ENCODE measurements at places on chromosomes 1 and 21. TPM values are rescaled to one million over a fixed set of nuclear protein-coding genes. Genes with fewer than 3 reads are reported as not detected.

GRCh38 chr1:231660198-231660597 lies 33.6 kb downstream of the DISC1 start:
- no peaks in the 10 kb centered on the region for H3K36me3 ChIP-seq
- no peak for DNase-seq
- peaks cover 4% of the 10 kb centered on the region for H3K4me1 ChIP-seq
- no peak overlapping the region for H3K4me3 ChIP-seq
- no peak overlapping the region for H3K27ac ChIP-seq
- H3K27me3 ChIP-seq = no peaks in the 10 kb centered on the region

DNA sequence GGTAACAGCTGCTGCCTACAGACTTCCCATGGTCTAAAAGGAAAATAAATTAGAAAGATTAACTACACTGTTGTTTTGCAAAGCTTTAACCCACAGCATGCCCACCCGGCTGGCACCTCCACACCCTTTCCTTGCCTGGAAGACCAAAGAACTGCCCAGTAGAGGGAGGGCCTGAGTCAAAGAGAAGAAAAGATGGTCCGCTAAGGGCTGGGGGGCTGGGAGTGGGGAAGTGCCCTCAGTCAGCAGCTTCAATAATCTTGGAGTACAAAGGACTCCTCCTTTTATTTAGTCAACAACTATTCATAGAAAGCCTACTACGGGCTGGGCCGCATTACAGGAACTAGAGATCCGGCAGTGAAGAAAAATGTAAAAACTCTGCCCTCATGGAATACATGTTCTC lies 40.6 kb downstream of the ERI3 start:
- no peak for DNase-seq
- peaks cover 18% of the 10 kb centered on the region for H3K36me3 ChIP-seq
- no peak overlapping the region for H3K27ac ChIP-seq
- H3K27me3 ChIP-seq = no peaks in the 10 kb centered on the region

- no peak overlapping the region for H3K27ac ChIP-seq
- H3K36me3 ChIP-seq = no peaks in the 10 kb centered on the region
- H3K27me3 ChIP-seq = no peaks in the 10 kb centered on the region
- DNase-seq = no peak
- H3K4me3 ChIP-seq = no peak overlapping the region
Measured at GRCh38 chr1:233331676-233332519, 4.4 kb downstream of the MAP3K21 start.

GRCh38 chr1:204972426-204972825 lies 70.6 kb upstream of the CNTN2 start:
- no peak overlapping the region for H3K27ac ChIP-seq
- no peaks in the 10 kb centered on the region for H3K4me1 ChIP-seq
- no peaks in the 10 kb centered on the region for H3K36me3 ChIP-seq

GRCh38 chr1:17923666-17924065 lies 168.5 kb downstream of the ACTL8 start:
- H3K27me3 ChIP-seq = no peaks in the 10 kb centered on the region
- no peak overlapping the region for H3K27ac ChIP-seq
- H3K4me3 ChIP-seq = no peak overlapping the region
- no peak for DNase-seq
- no peaks in the 10 kb centered on the region for H3K36me3 ChIP-seq

DNA sequence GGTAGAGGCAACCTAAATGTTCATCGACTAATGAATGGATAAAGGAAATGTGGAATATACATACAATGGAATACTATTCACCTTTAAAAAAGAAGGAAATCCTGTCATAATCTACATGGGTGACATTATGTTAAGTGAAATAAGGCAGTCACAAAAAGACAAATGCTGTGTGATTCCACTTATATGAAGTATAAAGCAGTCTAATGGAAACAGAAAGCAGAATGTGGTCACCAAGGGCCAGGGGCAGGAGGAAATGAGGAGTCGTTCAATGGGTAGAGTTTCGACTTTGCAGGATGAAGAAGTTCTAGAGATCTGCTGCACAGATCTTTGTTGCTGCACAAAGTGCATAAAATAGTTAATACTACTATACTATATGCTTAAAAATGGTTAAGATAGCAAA lies 7.8 kb downstream of the DIPK1A start:
- no peaks in the 10 kb centered on the region for H3K27me3 ChIP-seq
- DNase-seq = no peak
- H3K36me3 ChIP-seq = no peaks in the 10 kb centered on the region
- H3K27ac ChIP-seq = no peak overlapping the region

DNA sequence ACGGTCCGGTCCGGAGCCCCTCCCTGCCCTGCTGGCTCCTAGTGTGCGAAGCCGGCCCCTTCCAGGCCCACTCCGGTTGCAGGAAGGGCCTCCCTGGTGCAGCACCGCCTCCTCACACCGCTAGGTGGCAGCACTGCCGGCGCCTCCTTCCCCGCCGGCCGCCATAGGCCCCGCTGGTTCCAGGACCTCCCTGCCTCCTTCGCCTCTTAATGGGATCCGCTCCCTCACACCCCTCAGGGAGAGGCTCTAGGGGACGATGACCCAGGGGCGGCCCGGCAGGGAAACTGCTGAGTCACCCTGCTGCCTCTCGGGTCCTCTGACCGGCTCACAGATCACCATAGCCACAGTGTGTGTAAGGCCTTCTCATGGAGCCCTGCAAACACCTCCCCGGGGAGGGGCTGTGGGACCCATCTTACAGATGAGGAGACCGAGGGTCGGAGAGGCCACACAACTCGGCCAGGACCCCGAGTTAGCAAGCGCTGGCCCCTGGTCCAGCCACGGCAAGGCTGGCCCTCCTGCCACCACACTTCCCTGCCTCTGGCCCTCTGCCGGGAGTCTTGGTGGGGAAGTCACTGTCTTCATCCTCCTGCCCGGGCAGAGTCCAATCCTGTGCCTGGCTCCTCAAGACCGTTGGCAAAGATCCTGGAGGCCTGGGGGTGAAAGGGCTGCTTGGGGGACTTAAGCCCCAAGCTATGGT lies 1.6 kb upstream of the AJAP1 start:
- H3K36me3 ChIP-seq = no peaks in the 10 kb centered on the region
- peaks cover 10% of the 10 kb centered on the region for H3K4me1 ChIP-seq
- peaks cover 58% of the 10 kb centered on the region for H3K27me3 ChIP-seq
- H3K27ac ChIP-seq = no peak overlapping the region
- no peak overlapping the region for H3K4me3 ChIP-seq

GRCh38 chr1:246152986-246153431 lies 354.1 kb downstream of the SMYD3 start:
- no peaks in the 10 kb centered on the region for H3K36me3 ChIP-seq
- no peak overlapping the region for H3K4me3 ChIP-seq
- H3K27me3 ChIP-seq = no peaks in the 10 kb centered on the region
- DNase-seq = no peak
- H3K27ac ChIP-seq = no peak overlapping the region
- H3K4me1 ChIP-seq = no peaks in the 10 kb centered on the region

GRCh38 chr1:12448746-12449177 lies 169.2 kb downstream of the DHRS3 start:
- no peak for DNase-seq
- peaks cover 3% of the 10 kb centered on the region for H3K36me3 ChIP-seq
- peak overlapping the region; percentile 75 for H3K27ac ChIP-seq
- peaks cover 58% of the 10 kb centered on the region for H3K4me1 ChIP-seq

DNA sequence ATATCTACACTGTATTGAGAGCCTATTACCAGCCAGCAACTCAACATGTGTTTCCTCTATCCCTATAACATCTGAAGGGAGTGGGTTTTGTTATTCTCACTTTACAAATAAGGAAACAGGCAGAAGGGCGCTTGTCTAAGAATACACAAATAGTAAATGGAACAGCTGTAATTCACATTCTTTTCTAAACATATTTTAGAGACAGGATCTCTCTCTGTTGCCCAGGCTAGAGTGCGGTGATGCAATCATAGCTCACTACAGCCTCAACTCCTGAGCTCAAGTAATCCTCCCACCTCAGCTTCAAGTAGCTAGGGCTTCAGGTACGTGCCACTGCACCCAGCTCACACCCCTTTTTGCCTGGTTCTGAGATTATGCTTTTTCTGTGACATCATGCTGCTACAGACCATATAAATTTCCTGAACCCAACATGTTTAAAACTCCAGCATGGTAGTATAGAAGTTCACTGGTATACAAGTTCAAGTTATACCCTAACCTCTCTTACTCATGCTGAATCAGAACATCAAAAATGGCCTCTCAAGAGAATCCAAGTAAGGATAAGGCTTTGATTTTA lies 8.6 kb upstream of the TACSTD2 start:
- no peak overlapping the region for H3K4me3 ChIP-seq
- peak; percentile 82 for DNase-seq
- peaks cover 32% of the 10 kb centered on the region for H3K4me1 ChIP-seq
- no peaks in the 10 kb centered on the region for H3K36me3 ChIP-seq

Gene TCHH
- total RNA-seq = 0.03 TPM

Gene KRTAP25-1
- not detected for total RNA-seq

Gene HRNR
- total RNA-seq = not detected

Gene CCDC185
- total RNA-seq = not detected

Gene BTBD8
- total RNA-seq = 14.1 TPM

Gene MYOG
- not detected for total RNA-seq

All from lung (tissue), 17 donors.